ENCODE measurements at places on chromosomes 16 and 17.
A peak's percentile ranks its signal among the peaks of the same experiment; 100 is the strongest.

GRCh38 chr16:85046931-85047866 is 19.6 kb downstream of the KIAA0513 start:
- no peak for DNase-seq

- DNase-seq = peak; percentile 54
Observed at GRCh38 chr17:66548158-66548557, 245.7 kb downstream of the PRKCA start.

GRCh38 chr17:1645207-1646171 is at the start of gene SCARF1:
SCARF1 (minus strand) TSS chr17:1645732; CDS start chr17:1645697, 35 bp downstream.
- DNase-seq = peak; percentile 46

DNA sequence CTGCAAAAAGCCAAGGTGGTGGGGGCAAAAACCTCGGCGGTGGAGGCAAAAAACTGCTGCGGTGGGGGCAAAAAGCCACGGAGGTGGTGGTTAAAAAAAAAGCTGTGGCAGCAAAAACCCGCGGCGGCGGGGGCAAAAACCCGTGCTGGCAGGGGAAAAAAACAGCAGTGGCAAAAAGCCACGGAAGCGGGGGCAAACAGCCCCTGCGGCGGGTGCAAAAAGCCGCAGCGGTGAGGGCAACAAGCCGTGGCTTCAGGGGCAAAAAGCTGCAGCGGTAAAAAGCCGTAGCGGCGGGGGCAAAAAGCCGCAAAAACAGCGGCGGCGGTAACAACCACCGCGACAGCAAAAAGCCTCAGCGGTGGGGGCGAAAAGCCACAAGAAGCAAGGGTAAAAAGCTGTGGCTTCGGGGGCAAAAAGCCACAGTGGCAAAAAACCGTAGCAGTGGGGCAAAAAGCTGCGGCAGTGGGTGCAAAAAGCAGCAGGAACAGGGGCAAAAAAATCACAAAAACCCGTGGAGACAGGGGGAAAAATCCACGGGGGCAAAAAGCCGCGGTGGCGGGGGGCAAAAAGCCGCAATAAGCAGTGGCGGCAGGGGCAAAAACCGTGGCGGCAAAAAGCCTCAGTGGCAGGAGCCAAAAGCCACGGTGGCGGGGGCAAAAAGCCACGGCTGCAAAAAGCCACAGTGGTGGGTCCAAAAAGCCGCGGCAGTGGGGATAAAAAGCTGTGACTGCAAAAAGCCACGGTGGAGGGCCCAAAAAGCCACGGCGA is 193.7 kb downstream of the SHCBP1 start:
- no peak for DNase-seq

DNA sequence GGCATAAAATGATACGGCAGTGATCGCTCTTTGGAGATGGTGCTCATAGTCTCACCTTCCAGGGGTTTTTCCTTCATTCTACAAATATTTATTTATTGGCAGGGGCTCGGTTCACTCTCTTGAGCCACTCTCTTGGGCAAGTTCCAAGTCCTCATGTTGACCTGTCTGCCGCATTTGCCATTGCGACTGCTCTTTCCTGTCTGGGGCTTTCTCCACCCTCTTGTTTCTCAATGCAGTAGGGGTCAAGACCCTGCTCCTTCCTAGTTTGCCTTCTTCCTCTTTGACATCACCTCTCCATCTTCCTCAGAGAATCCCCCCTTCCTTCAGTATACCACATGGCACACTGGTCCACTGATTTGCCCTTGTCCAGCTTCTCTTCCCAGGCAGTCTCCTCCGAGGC is 21.9 kb upstream of the LRRC75A start:
- no peak for DNase-seq

GRCh38 chr17:82396601-82397435 is 21.3 kb upstream of the HEXD start:
- DNase-seq = no peak

- DNase-seq = no peak
Observed at GRCh38 chr17:61457226-61457983, 5.2 kb downstream of the TBX4 start.

DNA sequence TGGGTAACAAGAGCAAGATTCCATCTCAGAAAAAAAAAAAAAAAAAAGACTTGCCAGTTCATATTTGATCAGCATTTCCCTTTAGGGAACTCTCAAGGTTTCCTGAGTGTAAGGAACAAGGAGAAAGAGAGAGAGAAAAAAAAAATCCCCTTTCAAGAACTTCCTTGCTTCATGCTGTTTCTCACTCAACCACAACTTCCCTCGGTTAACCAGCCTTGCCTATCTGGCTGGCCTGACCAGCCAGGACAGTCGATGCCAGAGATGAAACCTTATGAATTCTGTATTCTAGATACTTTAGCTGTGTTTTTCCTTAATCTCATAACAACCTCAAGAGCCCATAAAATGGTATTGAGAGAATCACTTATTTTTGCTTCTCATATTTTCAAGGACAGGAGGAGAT is 2.6 kb upstream of the N4BP1 start:
- no peak for DNase-seq

Data from Daoy (cell line).